ENCODE measurements at places on chromosomes 13 and 19. TPM values are rescaled to one million over a fixed set of nuclear protein-coding genes. Genes with fewer than 3 reads are reported as not detected.

GRCh38 chr19:46821512-46822409, 28.9 kb downstream of the AP2S1 start:
- no peak for DNase-seq

DNA sequence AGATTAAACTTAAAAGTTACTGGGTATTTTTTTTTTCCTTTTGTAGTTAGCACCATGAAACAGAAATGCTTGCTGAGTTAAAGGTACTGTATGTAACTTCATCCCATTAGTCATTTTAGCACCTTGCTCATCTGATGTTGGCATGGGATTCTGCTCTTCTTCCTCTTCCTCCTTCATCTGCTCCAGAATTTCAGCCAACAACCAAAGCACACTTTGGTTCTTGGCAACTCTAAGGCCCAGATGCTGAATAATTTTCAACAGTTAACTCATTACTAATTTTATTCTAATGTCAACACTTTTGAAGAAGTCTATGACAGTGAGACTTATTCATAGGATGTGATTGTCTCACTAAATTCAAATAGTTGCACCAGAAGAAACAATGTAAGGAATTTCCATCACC, 359.2 kb downstream of the KCTD12 start:
- DNase-seq = no peak

DNA sequence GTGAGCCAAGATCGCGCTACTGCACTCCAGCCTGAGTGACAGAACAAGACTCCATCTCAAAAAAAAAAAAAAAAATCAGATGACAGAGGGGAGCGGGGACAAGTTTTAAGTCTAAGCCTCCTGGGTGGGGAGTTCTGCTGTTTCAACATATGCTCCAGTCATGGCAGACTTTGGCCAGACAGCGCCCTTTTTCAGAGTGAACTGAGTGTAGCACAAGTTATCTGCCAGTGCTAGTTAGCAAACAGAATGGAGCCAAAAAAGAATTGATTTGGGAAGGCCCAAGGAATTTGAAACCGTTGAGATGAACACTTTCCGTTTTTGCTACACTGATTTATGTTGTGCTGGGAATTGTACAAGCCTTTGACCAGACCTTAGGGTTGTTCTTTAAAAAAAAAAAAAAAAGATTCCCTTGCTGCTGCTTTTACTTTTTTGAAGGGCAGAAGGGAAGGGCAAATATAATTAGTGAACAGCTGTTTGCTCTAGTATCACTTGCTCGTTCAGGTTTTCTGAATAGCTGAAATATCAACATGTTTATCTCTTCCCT, 5.7 kb downstream of the ACTN4 start:
- DNase-seq = peak; percentile 83

DNA sequence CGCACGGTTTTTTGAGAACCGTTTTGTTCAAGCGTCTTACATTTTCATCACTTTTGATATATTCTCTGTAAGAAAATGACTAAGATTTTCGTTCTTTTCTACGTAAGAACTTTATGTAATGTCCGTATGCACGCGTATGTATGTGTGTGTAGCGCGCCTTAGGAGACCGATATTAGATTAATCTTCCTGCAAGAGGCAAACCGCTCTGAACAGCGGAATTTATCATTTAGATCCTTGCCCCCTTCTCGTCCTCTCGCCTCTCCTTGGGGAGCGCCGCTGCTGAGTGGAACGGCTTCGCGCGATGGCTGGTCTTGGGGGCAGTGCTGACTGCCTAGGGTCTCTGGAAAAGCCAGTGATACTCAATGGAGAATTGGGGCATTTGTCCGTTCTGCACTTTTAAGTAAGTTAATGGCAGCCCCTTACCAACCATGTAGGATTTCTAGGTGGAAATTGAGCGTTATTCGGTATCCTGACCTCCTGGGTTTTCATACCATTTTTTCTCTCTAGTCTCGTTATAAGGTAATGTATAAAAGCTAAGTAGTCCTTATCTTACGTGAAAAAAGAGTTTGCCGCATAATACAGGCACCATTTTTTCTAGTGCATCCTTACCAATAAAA, 4.7 kb downstream of the MAB21L1 start:
- no peak for DNase-seq

DNA sequence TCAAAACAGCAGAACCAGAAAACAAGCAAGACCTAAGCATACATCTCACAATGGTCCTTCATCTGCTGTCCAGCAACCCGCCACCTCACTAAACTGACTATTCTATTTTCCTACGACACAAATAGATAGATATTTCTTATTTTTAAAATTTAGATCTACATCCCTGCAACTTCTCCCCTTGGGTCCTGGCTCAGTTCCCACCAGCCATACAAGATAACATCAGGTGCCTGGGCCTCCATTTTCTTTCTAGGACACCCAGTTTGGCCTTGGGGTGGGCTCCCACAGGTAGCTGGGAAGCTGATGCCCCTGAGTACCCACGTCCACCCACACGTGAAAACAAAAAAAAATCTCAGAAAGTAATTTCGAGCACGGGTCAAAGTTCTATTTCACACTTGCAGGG, 47.6 kb downstream of the TGDS start:
- no peak for DNase-seq

DNA sequence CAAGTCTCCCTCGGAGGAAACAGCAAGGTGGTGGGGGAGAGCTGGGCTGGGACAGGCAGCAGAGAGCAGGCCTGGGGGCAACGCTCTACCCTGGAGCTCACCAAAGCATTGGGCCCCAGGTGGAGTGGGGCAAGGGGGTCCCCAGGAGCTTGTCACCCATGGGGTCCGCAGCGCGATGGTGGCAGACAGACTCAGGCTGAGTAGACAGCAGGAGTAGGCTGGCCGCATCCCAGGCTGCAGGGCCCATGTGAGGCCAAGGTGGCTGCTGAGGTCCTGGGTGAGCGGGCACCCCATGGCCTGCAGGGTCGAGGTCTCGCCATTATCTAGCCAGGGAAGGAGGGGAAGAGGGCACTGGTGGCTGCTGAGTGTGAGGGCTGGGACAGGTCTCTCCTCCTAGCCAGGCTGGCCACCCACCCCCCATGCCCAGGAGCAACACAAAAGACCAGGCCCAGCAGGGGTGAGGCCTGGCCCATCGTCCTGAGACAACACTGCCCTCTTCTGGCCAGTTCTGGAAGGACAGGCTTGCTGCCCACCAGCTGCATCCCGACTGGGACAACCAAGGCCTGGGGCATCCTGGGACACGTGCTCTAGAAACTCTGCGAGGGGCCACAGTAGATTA, 33.1 kb downstream of the CEBPG start:
- peak; percentile 78 for DNase-seq

DNA sequence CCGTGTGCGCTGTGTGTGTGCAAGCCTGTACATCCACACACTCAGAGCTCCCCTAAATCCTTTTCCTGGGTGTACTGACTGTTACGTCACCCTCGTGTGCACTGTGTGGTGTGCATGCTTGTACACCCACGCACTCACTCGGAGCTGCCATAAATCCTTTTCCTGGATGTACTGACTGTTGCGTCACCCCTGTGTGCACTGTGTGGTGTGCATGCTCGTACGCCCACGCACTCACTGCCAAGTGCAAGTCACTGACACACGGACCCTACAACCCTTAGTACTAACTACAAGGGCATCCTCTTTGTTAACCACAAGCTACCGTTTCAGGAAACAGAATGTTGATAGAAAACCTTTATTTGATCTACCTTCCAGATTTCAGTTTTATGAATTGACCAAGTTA, 983.4 kb downstream of the EFNB2 start:
- no peak for DNase-seq

- no peak for DNase-seq
These were observed 4.7 kb downstream of the GRWD1 start for GRCh38 chr19:48450441-48450840.

GRCh38 chr19:47886010-47886559, at the start of gene SULT2A1:
Gene SULT2A1, minus strand, starts transcription at chr19:47886315. Its CDS starts 58 bp downstream, at chr19:47886257.
- no peak for DNase-seq

DNA sequence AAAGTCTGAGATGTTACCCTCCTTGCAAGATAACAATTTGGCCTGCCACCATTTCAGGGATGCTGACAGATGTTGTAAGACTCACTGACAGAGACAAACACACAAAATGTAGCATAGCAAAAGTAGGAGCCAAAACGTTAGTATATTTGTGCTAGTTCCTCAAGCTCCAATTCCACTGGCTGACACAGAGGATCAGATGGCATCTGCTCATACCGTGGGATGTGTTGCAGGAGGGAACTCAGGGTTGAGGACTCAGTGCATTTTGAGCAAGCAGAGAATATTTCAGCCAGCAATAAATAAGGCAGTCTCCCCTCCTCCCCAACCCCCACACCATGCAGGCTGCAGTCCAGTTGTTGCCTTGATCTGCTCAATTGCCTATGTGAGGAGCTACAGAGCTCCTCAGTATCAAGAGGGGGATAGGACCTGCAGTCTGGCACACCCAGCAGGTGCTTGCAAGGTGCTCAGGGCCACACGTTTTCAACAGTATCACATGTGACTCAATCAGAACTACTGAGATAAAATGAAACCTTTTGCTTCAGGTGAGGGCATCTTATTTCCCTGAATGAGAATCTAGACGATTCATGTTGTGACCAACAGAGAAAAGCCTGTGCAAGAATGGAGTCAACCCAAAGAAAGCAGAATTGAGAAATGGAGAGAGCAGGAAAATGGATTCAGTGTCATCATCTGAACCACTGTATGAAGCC, 23.6 kb upstream of the LRCH1 start:
- no peak for DNase-seq

DNA sequence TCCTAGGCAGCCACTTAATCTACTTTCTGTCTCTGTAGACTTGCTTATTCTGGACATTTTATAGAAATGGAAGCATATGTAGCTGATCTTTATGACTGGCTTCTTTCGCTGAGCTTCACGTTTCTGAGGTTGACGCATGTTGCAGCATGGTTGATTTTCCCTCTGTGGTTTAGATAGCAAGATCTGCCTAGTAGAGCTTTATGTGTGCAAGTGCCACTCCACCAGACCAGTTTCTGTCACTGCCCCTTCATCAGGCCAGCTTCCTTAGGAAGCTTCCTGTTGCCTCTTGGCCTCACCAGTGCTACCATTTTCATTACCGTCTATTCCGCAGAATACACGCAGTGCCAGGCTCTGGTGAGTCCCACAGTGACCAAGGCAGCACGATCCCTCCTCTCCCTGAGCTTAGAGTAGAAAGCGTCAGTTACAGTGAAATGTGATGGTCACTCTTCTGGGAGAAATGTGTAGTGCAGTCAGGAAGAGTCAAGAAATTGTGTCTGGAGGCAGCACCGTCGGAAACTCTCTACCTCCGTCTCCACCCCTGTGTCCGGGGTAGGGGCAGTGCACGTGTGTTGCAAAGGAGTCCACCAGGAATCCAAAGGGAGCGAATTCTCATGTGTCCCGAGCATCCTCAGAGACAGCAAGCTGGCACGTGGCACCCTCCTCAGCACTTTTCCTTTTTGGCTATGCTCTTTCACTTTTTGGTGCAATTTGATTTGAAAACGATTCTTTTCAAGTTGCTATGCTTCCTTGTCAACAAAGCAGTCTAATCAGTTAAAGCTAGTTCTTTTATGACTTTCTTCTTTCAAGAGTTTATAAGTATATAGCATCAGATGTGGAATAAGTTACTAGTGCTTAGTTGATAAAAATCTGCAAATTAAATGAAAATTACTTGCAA, 45.4 kb upstream of the GPR183 start:
- no peak for DNase-seq

GRCh38 chr13:77239312-77239711, 87.6 kb downstream of the MYCBP2 start:
- DNase-seq = no peak

The ZNF541 gene
- not detected for total RNA-seq

The HSD17B14 gene
- total RNA-seq = 6.3 TPM

The UBL3 gene
- 20.4 TPM for total RNA-seq

The CARM1 gene
- total RNA-seq = 19.8 TPM

The SPC24 gene
- 5.7 TPM for total RNA-seq

Data from right atrium auricular region (tissue), 2 donors.